ENCODE measurements at places on chromosomes 12 and 14.

- DNase-seq: no peak
These were observed 1216.4 kb upstream of the USP15 start for GRCh38 chr12:61043838-61044237.

DNA sequence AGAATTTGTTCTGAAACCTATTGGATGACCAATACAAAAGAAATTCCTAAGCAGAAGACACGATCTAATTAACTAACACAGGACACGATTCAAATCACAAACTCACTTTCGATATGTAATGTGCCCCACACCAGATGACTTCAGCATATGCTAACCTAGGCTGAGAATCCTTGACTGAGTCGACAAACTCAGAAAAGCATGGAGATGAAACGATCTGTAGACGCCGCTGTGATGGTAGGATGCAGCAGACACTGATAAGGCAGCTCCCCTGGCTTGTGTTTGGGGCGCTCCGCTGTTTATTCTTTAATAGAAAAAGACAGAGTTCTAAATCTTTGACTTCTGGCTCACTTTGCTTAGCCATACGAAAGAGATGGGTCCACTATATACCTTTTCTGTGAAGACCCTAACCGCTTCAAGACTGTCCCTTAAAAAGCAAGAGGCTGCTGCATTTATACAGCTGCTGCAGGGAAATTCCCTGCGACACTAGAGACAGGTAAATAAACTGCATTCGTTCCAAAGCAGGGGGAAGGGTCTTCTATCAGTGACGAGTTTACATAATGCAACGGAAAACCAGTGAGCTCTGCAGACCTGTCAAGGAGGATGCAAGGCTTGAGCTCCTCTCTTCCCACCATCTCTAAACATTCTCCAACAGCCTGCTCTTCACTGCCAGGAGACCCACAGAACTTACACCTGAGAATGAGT lies 929 bp downstream of the CHD8 start:
- DNase-seq: no peak

- DNase-seq: peak; percentile 48
These were observed 39.2 kb downstream of the PRIMA1 start for GRCh38 chr14:93749076-93749420.

DNA sequence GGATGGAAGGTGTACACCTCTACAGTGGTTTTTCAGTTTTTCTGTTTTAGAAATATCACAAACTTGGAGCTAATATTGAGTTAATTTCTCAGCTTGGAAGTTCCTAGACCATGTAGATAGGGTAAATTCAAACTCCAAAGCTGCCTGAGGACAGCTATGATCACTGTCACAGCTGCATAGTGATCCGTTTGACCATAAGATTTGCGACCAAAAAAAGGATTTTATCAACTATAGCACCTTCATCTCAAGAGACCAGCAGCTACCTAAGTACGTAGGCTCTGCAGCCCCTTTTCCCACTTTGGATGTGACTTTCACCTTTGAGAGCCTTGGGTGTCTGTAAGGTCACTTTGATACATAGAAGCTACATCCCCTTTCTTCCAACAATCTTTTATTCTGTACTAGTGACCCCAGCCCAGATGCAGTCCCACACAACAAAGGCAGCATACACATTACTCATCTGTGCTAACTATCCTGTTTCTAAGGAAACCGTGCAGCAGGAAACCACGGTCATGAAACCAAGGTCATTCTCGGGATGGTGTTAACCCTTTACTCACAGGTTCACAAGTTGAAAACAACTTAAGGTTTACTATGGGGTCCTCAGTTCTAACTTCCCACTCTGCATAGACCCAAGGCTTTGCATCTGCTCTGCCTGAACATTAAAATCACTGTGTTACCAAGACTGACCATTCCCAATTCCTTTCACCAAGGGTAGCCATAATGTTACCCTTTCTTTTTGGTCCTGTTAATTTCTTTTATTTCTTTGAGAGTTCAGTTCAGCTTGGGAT lies 75.4 kb downstream of the IFT81 start:
- DNase-seq: no peak

DNA sequence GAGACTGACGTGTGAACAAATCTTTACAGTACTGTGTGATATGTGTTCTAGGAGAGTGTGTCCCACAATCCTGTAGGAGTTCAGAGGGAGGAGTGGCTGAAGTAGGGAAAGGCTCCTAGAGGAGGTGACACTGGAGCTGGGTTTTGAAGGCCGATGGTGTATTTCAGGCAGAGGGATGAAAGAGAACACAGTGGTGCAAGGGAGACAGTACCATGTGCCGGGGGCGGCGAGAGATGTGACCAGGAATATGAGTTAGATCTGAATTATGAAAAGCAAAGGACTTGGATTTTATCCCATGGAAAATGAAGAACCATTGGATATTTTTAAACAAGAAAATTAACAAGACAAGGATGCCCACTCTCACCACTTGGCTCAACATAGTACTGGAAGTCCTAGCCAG lies 77.0 kb upstream of the ESRRB start:
- DNase-seq: no peak

DNA sequence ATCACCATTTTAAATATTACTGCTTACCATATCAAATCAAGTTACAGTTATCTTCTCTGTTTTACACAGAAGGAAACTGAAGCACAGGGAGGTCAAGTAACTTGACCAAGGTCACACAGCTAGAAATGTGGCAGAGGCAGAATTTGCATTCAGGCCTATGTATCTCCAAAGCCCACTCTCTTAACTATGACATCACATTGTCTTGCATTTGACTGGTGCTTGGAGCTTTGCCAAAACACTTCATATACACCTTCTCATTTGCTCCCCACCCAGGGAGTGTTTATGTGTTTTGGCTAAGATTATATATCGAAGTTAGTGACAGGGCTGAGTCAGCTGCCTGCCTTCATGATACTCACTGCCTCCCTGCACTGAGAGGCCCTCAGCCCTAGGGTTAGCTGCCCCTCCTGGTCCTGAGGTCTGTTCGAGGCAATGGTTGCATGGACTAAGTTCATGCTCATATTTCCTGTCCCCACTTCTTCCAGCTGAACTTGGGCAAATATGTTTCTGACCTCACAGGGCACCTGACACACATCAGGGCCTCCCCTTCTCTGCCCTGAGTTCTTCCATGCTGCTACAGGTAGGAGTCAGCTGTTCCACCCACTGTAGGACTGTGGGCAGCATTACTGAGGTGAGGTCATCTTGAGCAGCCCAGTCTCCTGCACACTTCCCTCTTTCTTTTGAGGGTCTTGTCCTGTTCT lies 1.8 kb downstream of the GALNT6 start:
- DNase-seq: no peak

GRCh38 chr14:58666737-58667136 lies 29.0 kb downstream of the DACT1 start:
- no peak for DNase-seq

GRCh38 chr14:105745433-105746123 lies 219.2 kb downstream of the TMEM121 start:
- no peak for DNase-seq

- no peak for DNase-seq
These were observed 944 bp downstream of the TXNRD1 start for GRCh38 chr12:104216521-104216924.

- DNase-seq: no peak
These were observed 58.3 kb upstream of the DYRK2 start for GRCh38 chr12:67590149-67590790.

GRCh38 chr14:100827101-100828021 lies 1.4 kb downstream of the MEG3 start:
- peak; percentile 53 for DNase-seq

GRCh38 chr12:53561590-53561953 lies 54.3 kb upstream of the NPFF start:
- no peak for DNase-seq

GRCh38 chr14:76715511-76716081 lies 45.7 kb upstream of the VASH1 start:
- DNase-seq: no peak

DNA sequence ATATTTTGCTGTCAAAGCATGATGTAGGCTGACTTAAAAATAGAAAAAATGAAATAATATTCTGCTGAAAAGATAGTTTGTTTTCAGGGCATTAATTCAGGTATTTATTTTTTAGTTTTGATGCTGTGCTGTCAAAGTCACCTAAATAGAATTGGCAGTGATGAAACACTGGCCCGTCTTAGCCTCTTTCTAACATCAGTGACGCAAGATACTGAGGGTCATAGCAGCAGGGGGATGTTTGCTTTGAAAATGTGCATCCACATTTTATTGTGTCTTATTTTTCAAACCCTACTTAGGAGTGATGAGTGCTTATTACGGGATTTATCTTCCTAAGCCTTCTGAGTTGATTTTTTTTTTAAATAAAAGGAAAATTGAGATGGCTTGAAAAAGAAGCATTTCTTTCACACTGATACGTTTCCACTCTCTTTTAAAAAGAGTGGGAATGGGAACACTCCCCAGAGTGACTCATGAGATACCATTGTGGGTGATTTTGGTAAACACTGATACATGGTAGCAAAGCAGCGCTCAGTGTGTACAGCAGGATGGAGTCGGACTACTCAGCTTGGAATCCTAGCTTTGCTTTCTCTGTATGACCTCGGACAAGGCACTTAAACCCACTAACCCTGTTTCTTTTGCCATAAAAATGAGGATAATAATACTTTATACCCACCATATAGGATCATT lies 290.8 kb downstream of the ERC1 start:
- no peak for DNase-seq

GRCh38 chr14:95507174-95507573 lies 9.3 kb downstream of the SYNE3 start:
- DNase-seq: peak; percentile 86

Data from Right ventricle myocardium inferior (tissue), 1 donor.